Right kidney (tissue), 9 donors: ENCODE measurements at places on chromosomes 3 and 15.

GRCh38 chr3:129992781-129993180 lies 18.3 kb downstream of the TRH start:
- no peak for DNase-seq

DNA sequence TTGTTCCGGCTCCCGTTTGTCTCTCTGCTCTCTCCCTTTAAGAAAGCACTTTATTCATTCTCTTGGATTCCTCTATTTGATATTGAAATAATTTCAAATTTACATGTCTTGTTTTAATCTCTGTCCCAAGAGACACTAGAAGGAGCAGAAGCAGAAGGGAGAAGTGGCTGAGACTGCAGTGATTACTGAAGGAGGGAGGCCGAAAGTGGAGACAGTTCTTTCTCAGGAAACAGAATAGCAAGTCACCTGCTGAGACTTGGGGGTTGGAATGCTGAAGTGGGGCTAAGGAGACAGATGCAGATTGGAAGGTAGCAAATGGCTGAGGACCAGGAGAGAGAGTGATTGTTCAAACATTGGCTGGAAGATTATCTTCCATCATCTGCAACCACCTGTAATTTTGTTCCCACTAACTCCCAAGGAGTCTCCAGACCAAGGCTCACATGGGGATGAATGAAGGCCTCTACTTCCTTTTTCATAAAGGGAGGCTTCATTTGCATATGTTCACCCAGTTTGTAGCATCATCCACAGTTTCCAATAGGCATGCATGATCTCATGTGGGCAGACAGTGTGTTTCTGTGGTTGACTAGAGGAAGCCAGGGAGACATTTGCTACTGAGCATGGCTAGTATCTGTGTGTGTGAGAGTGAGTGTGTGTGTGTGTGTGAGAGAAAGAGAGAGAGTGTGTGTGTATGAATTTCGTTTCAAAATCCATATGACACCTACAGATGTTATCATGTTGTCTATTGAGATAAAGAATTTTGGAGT lies 24.0 kb downstream of the LTF start:
- DNase-seq, result no peak

DNA sequence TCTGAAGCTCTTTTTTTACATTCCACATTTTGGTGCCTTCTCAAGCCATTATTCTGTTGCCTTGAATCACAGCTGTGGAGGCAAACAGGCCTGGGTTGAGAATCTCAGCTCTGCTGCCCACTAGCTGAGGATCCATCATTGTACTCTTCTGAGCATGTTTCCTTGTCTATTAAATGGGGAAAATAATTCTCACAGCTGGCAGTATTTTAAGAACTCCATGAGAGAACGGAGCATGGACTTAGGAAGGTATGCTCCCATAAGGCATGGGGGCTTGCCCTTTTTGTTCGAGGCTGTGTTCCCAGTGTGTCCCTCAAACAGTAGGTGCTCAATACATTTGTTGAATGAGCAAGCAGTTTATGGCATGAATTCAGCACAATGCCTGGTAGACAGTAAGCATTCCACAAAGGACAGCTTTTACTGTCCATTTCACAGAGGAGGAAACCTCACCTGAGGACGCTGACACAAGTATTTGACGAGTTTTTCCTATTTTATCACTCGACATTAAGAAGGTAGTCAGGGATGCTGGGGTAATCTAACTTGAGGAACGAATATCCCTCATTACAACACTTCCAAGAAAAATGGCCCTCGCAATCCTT lies 2.1 kb upstream of the PTPRG start:
- DNase-seq, result peak; percentile 19

DNA sequence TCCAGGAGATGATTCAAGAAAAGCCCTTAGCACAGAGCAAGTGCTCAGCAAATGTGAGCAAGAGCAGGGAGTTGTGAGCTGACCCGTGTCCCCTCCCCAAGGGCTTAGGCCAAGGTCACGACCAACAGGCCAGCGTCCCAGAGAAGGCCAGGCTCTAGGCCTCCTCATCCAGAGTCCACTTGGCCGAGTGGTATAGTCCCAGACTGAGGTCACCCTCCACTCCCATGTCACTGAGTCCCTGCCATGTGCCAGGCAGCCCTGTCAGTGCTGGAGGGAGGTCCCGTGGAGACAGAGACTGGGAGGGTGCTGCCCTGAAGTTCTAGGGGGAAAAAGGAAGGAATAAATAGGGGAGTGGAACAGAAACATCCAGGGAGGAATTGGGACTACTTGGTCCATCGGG lies 44.0 kb downstream of the TPRA1 start:
- no peak for DNase-seq

- no peak for DNase-seq
Measured at GRCh38 chr15:54026891-54027290, 48.6 kb downstream of the UNC13C start.

GRCh38 chr3:31785734-31786133 lies 195.3 kb downstream of the OSBPL10 start:
- DNase-seq, result no peak

- no peak for DNase-seq
Measured at GRCh38 chr3:69872783-69873378, 126.7 kb upstream of the SAMMSON start.

- DNase-seq, result peak; percentile 83
Measured at GRCh38 chr3:42013691-42014457, 52.0 kb upstream of the ULK4 start.

DNA sequence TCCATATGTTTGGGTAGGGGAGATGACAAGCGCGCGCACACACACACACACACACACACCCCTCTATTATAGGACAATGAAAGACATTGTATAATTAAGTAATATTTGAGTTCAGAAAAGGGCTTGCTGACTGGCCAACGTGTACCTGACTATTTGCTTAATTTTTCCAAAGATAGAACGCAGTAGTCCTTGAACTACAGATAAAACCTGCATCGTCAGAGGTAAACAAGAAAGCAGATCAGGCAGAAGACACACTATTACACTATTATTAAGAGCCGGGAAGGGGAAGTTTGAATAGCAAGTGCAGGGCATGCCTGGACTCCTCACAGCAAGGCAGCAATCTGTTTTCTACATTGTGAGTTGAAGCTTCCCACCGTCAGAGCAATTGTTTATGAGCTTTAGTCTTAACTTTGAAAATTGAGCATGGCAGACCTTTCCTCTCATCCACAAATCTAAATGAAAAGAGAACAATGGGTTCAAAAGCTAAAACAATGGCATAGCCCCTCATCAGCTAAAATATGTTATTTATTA lies 427.7 kb downstream of the GABRG3 start:
- no peak for DNase-seq

DNA sequence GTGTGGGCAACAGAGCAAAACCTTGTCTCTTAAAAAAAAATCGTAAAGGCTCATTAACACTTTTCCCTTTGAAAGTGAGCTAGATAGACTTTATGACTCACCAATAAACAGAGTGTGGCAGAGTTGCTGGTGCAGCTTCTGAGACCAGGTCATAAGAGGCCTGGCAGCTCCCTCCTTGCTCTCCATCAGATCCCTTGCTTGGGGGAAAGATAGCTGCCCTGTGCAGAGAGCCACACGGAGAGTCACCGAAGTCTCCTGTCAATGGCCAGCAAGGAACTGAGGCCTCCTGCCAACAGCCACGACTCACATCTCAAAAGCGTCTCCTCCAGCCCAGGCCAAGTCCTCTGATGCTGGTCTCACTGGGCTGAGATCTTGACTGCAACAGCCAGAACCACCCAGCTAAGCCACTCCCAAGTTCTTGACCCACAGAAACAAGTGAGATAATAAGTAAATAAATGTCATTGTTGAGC lies 8.7 kb upstream of the GP9 start:
- DNase-seq, result no peak

DNA sequence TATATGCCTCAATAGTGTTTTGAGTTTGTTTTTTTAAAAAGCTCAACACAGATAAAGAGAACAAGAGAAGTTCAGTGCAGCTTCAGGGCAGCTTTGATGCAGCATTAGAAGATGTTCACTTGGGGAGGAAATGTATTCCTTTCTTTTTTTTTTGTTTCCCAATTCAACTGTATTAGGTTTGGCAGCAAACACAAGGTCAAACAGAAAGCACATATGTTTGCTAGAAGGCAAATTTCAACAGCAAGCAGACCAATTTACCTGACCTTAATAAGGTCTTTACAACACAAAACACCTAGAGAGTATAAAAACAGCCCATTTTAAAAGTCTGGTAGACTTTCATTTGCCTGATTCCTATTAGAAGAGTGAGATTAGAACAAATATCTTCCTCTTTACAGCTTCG lies 7.3 kb upstream of the CDAN1 start:
- no peak for DNase-seq

GRCh38 chr15:76529911-76530310 lies 193.3 kb downstream of the ISL2 start:
- DNase-seq, result no peak

DNA sequence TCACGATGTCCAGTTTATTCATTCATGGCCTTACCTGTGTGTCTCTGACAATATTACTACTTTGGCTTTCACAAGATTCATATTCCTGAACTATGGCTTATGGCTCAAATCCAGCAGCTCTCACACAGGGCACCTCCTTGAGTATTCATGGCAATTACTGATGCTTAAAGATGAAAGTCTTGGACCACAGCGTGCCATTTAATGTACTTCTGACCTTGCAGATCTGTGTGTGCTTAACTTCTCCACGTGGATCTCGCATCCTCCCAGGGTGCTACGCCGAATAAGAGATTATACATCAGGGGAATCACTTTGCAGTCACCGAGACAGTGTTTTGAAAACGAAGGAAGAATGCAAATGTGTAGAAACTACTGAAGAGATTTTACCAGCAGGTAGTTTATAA lies 147.5 kb downstream of the TNIK start:
- no peak for DNase-seq

DNA sequence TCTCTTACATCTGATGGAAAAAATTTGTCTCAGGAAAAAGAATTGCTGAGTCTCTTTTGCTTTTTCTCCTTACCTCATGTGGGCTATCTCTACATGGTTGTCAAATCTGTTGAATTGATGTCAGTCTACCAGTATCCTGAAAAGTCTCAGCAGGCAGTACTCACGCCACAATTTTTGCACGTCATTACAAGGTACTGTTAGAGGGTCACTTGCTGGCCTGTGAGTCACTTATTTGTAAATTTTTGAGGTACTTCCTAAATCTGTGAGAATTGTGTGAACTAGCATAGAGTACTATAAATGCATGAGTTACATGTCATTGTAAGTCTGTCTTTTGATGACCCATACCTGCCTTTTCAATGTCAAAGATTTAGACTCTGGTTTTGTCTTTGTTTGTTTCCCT lies 15.9 kb downstream of the HPS3 start:
- no peak for DNase-seq

DNA sequence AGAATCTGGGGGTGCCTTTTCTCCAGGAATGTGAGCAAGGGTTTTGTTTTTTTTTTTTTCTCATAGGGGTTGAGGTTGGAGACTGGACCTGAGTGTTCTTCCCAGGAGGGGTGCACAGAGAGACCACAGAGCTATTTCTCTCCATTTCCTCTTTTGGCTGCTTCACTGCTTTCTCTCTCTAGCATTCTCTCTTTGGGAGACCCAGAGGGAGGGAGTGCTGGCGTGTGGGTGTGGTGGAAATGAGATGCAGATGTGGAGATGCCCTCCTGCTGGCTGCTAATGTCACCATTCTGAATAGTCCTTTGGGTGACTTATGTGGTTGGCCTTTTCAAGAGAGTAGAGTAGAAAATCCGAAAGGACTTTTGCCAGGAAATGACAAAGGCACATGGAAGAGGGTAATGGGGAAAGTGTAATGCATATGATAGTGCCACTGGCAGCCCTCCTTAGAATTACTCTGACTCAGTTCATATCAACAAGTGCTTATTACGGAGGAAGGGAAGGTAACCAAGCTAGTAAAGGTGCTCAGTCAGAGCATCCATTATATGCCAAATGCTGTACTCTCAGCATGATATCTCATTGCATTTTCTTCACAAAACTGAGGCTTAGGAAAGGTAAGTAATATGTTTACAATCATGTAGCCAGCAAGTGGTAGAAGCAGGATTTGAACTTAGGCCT lies 1.9 kb downstream of the SYN2 start:
- DNase-seq, result no peak

- DNase-seq, result no peak
Measured at GRCh38 chr3:8371085-8371551, 130.5 kb upstream of the LMCD1 start.

- no peak for DNase-seq
Measured at GRCh38 chr3:142272200-142272891, 47.0 kb upstream of the GK5 start.

GRCh38 chr3:124084022-124084881 lies 92.3 kb upstream of the ROPN1 start:
- no peak for DNase-seq

GRCh38 chr3:122875547-122876127 lies 80.8 kb downstream of the SLC49A4 start:
- no peak for DNase-seq

GRCh38 chr3:52315006-52315405 lies 1.1 kb upstream of the DNAH1 start:
- no peak for DNase-seq

- DNase-seq, result no peak
Measured at GRCh38 chr3:65322910-65323309, 635.1 kb upstream of the ADAMTS9 start.

DNA sequence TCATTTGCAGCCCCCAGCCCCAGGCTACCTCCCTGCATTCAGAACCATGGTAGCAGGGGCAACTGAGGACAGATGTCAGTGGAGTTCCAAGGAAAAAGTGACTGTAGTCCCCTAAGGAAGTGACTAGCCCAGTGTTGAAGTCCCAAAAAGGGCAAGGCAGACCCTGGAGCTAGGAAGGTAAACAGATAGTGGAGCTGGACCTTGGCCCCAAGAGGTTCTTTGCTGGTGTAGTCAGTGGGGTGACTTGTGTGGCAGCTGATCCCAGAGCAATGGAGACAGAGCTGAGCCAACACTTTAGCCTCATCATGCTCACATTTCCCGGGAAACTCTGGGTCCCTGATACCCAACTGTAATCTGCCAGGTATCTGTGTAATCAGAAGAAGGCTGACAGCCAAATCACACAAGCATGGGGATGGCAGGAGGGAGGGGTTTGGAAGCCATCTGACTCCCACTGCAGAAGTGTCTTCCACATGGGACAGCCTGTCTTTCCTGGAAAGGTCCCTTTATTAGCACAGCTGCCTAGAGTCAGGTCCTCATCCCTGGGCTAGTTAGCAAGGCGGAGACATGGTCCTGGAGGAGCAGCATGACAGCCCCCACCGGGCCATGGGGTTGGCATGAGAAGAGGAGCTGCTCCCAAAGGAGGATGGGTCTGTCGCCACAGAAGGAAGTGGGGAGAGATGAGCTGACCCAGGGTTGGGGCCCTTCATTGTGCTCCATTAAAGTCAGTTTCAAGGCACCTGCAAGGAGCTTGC lies 39.8 kb downstream of the PXYLP1 start:
- DNase-seq, result no peak

GRCh38 chr3:38455639-38456430 lies 2.1 kb downstream of the ACVR2B start:
- DNase-seq, result peak; percentile 78

DNA sequence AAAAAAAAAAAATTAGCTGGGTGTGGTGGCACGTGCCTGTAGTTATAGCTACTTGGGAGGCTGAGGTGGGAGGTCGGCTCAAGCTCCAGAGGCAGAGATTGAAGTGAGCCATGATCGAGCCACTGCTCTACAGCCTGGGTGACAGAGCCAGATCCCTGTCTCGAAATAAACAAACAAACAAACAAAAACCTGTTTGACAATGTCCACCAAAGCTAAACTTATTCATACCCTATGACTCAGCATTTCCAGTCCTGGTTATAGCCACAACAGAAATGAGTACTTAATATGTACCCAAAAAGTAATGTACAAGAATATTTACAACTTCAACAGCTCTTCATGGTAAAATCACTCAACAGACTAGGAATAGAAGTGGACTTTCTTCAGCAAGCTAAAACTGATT lies 31.1 kb downstream of the SERP1 start:
- no peak for DNase-seq
